Spinal cord (tissue), 10 donors: ENCODE measurements at places on chromosomes 11 and 22.

DNA sequence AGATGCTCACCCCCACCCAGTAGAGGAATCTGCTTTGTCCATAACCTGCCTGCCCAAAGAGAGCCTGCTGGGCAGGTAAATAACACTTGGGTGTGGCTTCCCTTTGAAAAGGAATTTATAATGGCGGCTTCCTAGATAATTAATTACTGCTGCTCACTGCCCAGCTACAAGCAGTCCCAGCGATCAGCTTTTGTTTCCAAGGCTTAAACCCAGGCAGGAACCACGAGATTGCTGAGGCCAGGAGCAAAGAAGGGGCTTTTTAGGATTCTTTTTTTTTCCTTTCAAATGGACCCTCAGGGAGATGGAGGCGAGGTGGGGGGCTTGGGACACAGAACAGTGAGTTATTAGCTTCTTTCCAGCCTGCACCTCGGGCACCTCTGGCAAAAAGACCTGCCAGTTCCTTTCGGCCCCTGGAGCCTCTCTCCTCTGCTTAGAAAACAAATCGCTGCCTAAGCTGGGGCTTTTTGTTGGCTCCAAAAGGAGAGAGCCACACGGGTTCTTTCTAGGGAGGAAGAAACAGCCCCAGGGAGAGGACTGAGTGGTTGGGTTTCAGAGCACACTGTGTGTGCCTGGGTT is 107.2 kb downstream of the TSPAN18 start:
- no peak for DNase-seq

- DNase-seq, result no peak
Measured at GRCh38 chr11:35887737-35888136, 56.1 kb upstream of the LDLRAD3 start.

- DNase-seq, result no peak
Measured at GRCh38 chr22:30320021-30320556, 6.7 kb downstream of the TBC1D10A start.

GRCh38 chr11:11167806-11168205 is 185.2 kb downstream of the CSNK2A3 start:
- DNase-seq, result peak; percentile 21

DNA sequence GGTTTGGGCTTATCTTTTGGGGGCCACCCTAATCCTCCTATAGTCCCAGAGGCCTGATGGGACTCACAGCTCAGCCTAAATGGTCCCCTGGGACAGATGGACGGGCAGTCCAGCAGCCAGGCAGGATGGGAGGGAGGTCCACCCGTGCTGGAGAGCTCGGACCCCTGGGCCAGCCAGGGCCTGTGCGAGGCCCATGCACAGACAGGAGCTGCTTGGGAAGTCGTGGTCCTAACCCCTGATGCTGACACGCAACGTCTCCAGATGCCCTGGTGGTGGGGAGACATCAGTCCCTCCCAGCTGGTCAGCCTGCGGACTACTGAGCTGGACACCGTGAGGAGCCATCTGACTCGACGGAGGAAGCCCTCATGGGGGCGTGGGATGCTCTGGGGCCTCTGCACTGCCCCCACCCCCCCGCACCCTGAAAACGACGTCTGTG is 31.2 kb upstream of the MUC5AC start:
- DNase-seq, result no peak

GRCh38 chr11:81570669-81571068 is 1163.0 kb downstream of the FAM181B start:
- no peak for DNase-seq

DNA sequence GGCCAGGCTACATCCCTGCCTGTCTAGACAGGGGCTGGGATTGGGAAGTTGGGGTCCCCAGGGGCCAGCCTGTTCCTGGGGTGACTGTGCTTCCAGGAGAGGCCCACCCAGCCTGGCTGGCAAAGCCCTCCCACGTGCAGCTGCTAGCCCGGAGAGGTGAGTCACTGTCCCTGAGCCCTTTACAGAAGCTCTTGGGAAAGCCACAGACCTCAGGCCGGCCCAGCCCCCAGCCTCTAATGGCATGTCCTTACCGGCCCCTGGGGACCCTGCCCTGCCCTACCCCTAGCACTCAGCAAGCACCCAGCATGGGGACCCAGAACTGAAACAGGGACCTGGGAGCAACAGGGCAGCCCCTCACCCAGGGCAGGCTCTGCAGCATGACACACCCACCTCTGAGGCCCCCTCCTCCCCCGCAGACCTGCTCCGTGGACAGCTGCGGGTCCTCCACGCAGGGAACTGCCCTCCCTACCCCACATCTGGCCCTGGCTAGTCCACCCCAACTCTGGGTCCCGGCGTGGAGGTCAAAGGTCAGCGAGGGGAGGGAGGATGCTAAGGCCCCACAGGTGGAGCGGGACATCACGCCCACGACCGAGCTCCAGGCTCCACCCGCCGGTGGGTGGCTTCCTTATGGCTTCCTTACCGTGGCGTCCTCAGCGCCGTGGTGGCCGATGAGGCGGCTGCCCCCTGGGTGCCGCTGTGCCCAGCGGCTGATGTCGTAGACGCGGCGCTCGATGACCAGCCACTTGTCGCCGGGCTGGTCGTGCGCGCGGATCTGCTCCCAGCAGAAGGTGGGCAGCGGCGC is 615 bp downstream of the FADS3 start:
- DNase-seq, result no peak
